ENCODE measurements at places on chromosomes 4 and X.

DNA sequence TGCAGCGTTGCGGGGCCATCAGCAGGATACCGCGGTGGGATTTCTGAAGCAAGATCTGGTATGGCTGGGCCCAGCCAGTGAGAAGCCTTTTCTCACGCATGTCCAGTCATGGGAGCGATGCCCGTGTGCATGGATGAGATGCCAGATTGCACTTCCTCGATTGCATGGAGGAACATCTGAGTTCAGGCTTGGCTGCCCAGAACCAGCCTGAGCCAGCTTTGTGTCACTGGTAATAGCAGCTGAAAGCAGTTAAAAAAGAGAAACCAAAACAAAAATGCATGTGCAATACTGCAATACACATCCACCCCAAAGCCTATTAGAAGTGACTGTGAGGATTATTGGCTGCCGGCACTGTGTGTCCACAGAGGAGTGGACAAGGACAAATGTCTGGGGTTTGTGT is 59.3 kb downstream of the PSAPL1 start:
- DNase-seq, result no peak

DNA sequence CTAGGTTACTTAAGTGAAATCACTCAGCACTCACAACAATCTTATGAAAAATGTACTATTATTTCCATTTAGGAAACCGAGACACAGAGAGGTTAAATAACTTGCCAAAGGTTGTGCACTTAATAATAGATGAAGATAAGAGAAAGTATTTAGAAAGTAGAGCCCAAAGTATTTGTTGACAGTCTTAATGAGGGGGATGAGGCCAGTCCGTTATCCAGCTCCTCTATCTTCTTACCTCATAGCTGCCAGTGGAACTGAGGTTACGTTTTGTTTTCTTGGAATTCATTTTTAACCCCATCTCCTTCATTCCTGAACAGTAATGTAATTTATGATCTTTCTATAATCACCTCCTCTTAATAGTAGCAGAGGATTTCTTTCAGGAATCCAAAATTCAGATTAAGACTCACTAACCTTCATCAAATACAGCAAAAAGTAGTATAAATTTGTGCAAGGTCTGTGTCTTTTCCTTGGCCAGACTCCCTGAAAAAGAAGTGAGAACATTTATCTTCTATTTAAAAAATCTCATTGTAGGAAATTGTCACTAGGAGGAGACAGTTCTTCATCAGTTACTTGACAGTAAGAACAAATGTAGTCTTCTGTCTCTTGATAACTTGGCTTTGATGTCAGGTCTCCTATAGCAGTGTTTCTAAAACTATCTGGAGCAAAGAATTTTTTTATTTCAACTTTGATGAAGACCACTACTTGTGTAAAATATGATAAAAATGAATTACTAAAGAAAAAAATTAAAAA is 35.5 kb downstream of the F8 start:
- DNase-seq, result no peak

DNA sequence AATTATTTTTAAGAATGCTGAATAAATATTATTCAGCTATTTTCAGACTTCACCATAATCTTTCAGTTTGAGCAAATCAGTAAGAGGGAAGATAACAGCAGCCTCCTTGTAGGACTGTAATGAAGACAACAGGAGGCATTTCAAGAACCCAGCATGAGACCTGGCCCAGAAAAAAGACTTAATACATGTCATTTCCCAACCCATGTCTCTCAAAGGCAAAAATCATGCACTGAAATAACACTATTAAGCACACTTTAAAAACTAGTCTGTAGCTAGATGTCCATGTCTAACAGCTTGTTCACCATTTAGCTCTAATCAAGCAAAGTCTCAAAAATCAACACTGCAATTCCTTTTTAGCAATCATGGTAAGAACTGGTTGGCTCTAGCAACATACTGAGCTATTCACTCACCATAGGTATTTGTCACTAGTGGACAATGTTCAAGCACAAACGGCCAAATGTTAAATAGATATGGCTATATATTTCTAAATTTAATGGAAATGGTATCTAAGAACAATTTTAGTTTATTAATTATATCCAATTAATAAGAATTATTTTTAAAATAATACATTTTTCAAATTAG is 109.9 kb downstream of the WDFY3 start:
- DNase-seq, result no peak

DNA sequence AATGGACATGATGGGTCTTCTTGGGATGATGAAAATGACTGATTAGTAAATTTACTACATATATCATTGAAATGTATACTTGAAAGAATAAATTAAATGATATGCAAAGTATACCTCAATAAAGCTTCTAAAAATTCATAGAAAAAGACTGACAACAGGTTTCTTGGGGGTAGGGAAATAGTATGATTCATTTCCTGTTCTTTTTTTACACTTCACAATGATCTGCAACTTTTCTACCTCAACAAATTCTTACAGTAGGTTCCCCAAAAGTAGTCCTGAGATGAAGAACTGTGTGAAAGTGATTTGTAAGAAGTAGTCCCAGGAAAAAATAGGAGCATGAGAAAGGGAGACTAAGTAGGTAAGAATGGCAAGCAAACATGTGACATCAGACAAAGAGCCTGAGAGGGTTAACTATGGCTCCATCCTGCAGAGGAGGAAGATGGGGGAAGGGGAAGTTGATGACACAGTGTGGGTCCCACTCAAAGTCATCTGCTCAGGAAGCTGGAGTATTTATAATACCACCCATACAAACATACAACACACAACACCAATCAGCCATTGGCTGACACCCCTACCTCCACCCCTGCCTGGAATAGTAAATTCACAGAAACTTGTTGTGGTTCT is 73.9 kb downstream of the ARHGAP6 start:
- no peak for DNase-seq

DNA sequence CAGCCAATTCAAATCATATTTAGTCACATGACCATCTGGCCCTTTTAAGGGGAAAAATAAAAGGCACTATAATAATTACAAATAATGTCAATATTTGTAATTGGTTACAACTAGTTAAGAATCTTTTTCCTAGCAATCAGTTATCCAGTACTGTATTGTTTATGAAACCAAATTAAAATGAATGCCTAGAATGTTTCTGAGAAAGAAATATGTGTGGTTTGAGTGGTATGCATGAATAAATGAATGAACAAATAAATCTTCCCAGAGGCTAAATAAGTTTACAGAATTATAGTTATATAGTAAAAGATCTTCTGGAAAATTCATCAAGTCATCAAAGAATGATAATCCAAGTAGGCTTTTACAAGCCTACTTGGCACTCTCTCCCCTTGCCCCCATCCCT is 55.8 kb upstream of the F8A3 start:
- no peak for DNase-seq

- DNase-seq, result peak; percentile 6
These were observed 69.2 kb downstream of the KIT start for GRCh38 chr4:54726907-54727306.

DNA sequence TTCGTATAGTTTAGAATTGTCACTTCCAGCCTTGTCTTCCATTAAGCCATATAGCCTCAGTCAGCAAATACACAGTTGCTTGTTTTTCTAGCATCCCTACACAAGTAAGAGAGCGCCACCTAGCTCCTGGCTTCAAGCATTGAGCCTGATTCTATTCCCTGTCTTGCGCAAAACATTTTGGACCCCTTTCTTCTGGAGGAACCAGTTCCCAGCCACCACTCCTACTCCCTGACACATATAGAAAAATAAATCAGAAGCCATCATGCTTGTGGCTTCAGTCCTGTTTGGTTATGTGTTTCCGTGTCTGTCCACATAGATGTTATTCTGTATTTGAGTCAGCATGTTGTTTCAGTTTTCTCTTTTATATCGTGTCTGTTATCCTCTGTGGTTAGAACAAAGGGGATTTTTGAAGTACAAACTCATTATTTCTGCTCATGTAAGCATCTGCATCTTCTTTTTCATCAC is 59.9 kb downstream of the GK start:
- DNase-seq, result peak; percentile 65

DNA sequence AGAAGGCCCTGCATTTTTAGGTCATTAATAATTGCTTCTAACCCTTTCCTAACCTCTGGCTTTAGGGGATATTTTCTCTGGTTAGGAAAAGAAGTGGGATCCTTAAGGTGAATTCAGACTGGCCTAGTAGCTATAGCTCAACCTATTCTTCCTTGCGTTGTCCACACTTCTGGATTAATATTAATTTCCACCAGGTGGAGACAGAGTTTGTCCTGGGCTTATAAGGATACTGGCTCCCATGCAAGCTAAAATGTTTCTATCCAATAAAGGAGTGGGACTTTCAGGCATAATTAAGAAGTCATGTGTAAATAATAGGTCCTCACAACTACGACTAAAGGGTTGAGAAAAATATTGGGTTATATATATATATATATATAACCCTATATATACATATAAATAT is 860.0 kb upstream of the POU3F4 start:
- peak; percentile 27 for DNase-seq

GRCh38 chr4:40423735-40424134 is 88.6 kb downstream of the CHRNA9 start:
- DNase-seq, result peak; percentile 19

DNA sequence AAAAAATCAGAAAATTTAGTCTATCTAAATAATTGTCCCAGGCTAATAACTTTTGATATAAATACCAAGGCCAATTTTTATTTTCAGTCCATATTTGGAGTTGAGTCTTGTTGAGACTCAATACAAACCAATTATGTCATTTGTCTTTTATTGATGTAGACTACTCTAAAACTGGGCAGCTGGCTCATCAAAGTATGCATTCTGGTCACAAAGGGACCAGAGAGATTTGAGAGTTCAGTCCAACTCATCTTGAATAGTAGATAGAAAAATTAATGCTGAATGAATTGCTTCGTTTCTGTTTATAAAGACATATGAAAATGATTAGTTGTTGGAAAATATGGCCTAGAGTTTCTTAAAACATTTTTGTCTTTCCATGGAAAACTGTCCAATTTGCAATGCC is 412.5 kb upstream of the KLHL4 start:
- DNase-seq, result no peak

DNA sequence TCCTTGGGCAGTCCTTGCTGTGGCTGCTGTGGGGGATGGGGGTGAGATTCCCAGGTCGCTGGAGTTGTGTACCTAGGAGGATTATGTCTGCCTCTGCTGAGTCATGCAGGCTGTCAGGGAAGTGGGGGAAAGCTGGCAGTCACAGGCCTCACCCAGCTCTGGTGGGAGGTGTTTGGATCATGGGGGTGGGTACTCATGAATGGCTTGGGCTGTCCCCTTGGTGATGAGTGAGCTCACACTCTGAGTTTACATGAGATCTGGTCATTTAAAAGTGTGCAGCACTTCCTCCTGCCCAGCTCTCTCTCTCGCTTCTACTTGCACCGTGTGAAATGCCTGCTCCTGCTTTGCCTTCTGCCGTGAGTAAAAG is 24.6 kb upstream of the PDLIM3 start:
- DNase-seq, result peak; percentile 83

DNA sequence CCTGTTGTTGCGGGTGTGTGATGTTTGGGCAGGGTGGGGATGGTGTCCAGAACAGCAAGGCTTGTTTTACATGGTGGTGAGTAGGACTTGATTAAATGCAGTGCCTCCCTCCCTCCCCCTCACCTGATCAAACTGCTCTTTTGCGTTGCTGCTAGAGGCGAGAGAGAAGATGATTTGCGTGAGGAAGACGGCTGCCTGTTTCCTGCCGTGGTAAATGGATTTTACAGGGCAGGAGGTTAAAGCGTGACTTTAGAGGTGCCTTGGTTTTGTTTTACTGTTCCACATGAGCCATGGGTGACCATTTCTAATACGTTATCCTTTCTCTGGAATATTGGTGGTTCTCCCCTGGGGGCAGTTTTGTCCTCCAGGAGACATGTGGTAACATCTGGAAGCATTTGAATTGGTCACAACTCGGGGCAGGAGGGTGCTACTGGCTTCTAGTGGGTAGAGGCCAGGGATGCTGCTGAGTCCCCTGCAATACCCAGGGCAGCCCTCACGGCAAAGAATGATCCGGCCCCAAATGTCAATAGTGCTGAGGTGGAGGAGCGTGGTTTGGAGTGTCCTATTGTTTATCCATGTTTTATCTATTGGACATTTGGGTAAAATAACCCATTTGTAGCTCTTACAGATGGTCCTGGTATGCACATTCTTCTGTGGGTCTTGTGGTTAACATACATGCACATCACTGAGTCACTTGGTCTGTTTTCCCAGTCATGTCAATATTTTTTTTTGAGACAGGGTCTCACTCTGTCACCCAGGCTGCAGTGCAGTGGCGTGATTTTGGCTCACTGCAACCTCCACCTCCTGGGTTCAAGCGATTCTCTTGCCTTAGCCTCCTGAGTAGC is 73.7 kb downstream of the SHROOM2 start:
- peak; percentile 22 for DNase-seq

- no peak for DNase-seq
These were observed 85.4 kb downstream of the WFS1 start for GRCh38 chr4:6355052-6355451.

DNA sequence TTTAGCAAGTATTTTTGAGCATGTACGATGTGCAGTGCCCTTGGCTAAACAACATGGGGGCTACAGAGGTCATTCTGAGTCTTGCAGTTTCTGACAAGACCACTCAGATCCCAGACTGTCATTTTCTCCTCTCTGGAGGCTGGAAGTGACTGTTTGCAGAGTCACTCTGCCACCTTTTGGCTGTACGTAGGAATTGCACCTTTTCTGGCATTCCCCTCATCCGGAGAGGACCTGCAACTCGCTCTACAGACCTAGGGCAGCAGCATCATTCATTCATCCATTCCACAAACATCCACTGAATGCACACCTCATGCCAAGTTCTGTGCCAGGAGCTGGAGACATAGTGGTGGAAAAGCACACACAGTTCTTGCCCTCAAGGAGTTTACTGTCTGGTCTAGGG is 160.4 kb upstream of the GPR101 start:
- DNase-seq, result peak; percentile 61

DNA sequence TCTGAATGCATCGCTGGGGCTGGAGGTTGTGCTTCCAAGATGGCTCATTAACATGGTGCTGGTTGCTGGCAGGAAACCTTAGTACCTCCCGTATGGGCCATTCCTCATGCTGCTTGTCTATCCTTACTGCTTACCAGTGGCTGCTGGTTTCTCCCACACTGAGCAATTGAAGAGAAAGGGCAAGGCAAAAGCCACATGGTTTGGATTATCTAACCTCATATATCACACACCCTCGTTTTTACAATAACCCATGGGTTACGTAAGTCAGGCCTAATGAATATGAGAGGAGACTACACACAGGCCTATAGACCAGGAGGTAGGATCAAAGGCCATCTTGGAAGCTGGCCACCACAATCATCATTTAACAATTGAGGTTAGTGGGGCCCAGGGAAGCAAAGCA is 141.8 kb upstream of the EDNRA start:
- DNase-seq, result no peak

DNA sequence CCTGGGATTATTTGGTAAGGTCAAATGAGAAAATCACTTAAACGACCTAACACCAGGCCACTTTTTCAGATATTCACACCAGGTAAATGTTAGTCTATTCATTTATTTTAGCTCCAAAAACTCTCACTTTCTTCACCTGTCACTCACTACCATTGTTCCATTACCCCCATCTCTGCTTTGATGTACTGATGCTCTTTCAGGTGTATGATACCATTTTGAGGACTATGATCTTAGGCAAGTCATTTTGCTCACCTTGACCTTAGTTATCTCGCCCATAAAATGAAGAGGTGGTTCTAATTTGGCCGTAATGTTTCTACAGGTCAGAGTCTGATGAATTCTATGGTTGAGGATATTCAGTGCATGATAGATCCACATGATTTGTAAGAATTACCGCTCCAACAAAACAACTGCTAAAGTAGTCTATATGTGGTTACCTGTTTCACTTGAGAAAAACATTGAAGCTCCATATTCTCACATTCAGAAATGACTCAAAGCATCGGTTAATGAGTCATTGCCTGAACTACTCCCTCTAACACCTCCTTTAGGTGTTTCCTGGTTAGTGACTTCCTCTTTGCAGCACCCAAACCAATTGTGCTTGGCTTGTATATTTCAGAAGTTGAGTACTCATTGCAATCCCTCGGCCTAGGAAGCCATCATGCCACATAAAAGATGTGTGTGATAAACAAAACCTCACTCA is 4.5 kb downstream of the DTHD1 start:
- peak; percentile 53 for DNase-seq

All from MCF 10A (cell line).